Activated naive CD8-positive, alpha-beta T cell treated with anti-CD3 and anti-CD28 coated beads, Interleukin-2, amount 10 ng/mL, durations not matched to agents 7 days and 5 days (primary cell): ENCODE measurements at places on chromosomes 2 and 18.

DNA sequence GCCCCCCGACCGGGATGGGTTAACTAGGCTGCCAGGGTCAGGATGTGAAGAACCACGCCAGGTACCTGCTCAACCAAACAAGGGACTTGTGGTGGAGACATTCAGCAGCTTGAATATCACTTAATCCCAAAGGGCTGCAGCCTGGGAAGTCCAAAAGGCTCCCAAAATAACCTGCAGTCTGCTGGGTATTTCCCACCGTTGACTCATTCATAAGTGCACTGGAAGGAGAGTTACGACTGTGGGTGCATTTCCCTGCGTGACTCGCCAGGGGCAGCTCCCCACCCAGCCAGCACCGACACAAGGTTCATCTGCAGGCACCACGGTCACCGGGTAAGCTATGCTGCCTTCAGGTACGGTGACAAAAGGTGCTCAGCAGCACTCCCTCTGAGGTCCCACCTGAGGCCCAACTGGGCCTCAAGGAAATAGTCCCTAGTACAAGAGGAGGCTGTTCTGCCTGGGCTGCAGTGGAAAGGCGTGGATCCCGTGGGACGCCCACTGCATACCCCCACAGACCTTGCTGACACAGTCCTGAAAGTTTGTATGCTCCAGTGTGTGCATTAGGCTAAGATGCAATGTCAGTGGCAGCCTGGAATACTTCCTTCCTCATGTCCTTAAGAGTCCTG is 86.5 kb downstream of the UXS1 start:
- no peak for DNase-seq

DNA sequence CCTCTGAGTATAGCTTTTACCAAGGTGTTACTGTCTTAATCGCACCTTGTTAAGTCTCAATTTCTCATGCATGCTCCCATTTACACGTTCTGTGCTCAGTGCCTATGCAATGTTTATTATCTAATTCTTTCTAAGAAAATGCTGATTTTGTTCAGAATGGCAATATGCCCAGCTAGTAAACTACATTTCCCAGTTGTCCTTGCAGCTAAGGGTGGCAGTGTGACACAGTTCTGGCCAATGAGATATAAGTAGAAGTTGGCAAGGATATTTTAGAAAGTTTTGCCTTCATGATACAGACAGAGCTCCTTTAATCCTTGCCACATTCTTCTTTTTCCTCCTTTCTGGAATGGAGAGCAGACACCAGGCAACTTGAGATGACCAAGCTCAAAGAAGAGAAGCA is 45.3 kb downstream of the POLE4 start:
- no peak for DNase-seq

DNA sequence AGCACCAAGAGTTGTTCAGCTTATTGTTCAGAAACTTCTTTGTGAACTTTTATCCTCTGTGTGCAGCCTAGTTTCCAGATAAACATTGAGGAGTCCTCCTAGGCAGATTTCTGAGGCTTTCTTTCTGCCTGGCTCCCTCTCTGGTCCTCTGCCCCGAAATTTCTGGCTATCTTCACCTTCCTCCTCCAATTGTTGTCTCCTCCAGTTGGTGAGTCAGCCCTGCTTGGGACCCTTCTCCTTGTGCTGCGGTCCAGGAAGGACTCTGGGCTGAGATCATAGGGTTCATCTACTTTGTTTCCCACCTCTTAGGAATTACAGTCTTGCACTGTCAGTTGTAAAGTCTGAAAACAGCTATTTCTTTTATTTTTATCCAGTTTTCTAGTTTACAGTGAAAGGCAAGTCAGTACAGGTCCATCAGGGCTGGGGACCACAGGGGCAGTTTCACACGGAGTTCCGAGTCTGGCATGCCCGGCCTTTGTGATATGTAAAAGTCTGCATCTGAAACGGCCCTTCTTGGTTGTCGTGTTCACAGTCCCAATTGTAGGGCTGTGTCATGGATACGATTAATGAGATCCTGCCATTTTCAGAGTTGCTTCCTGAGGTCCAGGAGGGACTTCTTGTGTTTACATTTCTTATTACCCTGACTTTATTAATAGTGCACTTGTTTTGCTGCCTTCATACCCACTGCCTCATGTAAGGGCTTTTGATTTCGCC is 100.8 kb downstream of the SMC6 start:
- DNase-seq, result no peak

GRCh38 chr18:48621240-48621639 is 82.4 kb downstream of the CTIF start:
- no peak for DNase-seq
